ENCODE measurements at places on chromosomes 1 and 21.

DNA sequence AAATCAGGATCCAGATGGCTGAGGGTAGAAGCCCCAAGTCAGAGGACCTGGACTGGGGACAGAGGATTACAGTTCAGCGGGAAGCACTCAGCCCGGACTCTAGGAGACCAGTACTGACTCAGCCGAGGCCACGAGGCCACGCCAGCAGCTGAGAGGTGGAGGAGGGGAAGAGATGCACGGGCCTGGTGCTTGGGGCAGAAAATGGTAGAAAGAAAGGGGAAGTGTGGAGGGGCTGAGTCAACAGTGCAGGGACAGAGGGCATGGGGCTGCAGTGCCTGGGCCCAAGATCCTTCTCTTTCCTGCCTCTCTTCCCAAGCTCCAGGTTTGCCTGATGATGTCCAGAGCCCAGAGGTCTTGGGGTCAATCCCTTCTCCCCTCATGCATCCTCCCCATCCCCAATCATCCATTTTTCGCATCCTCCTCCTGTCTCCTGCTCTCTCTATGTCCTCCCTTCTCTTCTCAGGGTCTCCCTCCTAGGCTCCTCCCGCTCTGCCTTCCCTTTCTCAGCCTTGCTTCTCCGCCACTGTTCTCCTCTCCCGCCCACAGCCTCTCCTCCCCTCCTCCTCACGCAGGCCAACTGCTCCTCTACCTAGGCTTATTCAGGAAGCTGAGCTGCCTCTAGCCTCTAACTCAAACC is 7.7 kb downstream of the ARHGEF2 start:
- DNase-seq, result no peak

- DNase-seq, result no peak
Observed at GRCh38 chr21:44436958-44437357, 18.4 kb upstream of the LRRC3 start.

DNA sequence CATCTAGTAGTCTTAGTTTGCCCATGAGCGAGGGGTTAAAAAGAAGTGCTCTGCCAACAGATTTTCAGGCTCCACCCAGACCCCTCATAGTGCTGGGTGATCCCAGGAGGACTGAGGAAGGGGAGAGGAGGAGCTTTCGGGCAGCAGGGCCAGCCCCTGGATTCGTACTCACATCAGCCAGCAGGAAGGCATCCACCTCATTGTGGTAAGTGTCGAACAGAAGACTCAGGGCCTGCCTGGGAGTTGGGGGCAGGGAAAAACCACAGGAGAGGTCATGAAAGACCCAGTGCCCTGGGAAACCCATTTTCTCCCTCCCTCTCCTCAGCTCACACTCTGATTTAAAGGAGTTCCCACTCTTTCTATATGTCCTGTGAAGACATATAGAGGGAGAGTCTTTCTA is 34.9 kb downstream of the PIK3C2B start:
- no peak for DNase-seq

- no peak for DNase-seq
Observed at GRCh38 chr1:164743976-164744375, 185.0 kb downstream of the PBX1 start.

DNA sequence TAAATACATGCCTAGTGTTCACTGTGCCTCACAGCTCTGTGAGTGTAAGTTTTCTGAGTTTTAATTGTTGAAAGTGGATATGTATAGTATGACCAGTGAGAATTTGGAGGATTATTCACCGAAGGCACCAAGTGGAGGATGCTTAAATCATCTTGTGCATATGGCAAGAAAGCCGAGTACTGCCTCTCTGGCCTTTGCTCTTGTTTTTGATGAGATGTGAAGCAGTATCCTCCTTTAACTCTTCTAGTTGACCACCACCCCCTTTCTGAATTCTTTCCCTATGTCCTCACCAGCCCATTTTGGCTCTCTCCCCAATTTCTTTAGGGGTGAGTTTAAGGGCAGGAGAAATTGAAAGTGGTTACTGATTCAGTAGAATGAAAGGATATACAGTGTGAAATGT is 130.4 kb downstream of the SYT2 start:
- DNase-seq, result no peak

DNA sequence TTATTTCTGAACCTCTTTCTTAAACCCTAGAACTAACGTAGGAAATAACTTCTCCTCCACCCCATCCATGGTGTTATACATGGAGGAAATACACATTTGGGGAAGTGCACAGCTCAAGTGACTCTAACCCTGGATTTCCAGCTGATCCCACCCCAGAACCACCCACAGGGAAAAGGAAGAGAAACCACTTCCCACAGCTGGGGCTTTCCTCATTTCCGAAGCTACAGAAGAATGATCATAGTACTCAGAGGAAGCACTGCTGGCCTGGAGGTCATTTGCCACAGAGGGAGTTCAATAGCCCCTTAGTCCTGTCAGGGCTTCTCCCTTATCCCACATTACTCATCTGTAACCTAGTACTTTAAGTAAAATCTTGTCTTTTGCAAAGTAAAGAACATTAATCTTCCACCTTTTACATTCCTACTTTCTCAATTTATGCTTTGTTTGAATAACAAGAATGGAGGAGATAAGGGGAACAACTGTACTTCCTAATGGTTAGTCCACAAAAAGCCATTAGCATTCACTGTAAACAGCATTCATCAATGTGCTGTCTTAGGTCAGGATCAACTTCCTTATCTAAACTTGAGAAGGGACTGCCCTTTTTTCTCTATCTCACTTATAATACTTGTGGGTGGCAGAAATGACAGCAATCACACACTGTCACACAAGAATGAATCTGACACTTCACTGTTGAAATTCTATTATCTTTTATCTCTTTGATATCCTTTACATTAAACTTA is 63.0 kb upstream of the RGS1 start:
- no peak for DNase-seq

- DNase-seq, result no peak
Observed at GRCh38 chr1:56225964-56226815, 353.2 kb downstream of the PLPP3 start.

DNA sequence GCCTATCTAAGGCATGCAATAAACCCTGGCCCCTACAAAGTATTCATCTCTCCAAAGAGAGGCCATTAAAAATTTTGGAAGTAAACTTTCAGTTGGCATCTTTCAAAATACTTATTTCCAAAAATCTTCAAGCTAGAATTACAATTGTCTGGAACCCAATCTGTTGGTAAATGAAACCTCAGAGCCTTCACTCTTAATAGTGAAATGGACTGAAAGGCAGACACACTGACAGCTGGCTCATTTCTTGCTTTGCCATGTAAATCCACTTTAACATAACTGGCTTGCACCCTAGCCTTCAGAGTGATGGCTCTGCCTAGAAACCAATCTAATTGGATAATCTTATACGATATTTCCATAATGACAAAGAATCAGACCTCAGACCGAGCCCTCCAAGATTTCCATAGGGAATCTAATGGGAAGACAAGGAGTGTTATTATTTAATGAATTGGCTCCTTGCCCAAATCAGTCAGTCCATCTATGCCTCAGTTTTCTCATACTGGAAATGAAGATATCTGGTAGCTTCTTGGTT is 9.2 kb upstream of the PALMD start:
- DNase-seq, result peak; percentile 52

DNA sequence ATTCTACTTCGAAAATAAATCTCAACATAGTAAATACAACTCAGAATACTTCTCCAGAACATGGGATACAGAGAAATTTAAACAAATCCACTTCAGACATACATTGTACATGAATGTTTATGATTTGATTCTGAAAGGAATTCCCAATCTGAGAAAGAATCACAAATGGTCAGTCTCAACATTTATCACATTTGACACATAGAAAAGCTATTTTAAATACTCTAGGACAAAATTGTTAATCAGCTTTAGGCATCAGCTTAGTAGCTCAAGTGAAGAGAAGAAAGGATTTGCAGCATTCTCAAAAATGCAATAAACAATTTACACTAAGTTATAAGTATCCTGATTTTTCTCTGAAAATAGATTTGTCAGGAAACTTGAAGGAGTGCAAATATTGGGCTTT is 184.8 kb downstream of the PTPRC start:
- DNase-seq, result no peak
